ENCODE measurements at places on chromosomes 12 and 14. TPM values are rescaled to one million over a fixed set of nuclear protein-coding genes. Genes with fewer than 3 reads are reported as not detected.

GRCh38 chr14:68510201-68511128, 282.4 kb downstream of the ZFP36L1 start:
- H3K4me3 ChIP-seq, result no peak overlapping the region
- no peaks in the 10 kb centered on the region for H3K27me3 ChIP-seq
- no peaks in the 10 kb centered on the region for H3K36me3 ChIP-seq
- peak; percentile 91 for DNase-seq

DNA sequence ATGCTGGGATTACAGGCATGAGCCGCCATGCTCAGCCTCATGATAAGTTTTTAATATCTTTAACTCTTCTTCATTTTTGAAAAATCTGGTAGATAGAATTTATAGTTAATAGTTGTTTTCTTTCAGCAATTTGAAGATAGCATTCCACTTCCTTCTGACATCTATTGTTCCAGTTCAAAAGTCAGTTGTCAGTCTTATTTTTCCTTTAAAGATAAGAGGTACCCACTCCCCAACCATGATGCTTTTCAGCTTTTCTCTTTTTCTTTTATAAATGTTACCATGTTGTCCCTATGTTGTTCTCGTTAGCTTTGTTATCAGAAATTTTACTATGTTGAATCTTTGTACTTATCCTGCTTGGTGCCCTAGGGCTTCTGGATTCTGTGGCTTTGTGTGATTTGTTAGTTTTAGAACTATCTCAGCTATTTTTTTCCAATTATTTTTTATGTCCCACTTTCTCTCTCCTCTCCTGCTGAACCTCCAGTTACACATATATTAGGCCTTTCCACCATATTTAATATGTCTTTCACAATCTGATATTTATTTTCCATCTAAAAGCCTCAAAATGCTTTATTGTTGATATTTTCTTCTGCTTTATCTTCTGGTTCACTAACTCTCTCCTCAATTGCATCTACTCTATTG, 181.6 kb upstream of the FOXN3 start:
- H3K36me3 ChIP-seq, result no peaks in the 10 kb centered on the region
- no peak for DNase-seq
- H3K27ac ChIP-seq, result no peak overlapping the region
- H3K27me3 ChIP-seq, result no peaks in the 10 kb centered on the region
- no peak overlapping the region for H3K4me3 ChIP-seq
- H3K4me1 ChIP-seq, result no peaks in the 10 kb centered on the region

SIX4 gene
- 1.5 TPM for total RNA-seq

IAPP gene
- total RNA-seq, result not detected

TAS2R20 gene
- total RNA-seq, result 6.4 TPM

KIF26A gene
- total RNA-seq, result 2.7 TPM

Measured in sigmoid colon (tissue), 7 donors.